ENCODE measurements at places on chromosomes 11 and 22.

- DNase-seq = no peak
These were observed 973.6 kb upstream of the TENM4 start for GRCh38 chr11:80414181-80415165.

DNA sequence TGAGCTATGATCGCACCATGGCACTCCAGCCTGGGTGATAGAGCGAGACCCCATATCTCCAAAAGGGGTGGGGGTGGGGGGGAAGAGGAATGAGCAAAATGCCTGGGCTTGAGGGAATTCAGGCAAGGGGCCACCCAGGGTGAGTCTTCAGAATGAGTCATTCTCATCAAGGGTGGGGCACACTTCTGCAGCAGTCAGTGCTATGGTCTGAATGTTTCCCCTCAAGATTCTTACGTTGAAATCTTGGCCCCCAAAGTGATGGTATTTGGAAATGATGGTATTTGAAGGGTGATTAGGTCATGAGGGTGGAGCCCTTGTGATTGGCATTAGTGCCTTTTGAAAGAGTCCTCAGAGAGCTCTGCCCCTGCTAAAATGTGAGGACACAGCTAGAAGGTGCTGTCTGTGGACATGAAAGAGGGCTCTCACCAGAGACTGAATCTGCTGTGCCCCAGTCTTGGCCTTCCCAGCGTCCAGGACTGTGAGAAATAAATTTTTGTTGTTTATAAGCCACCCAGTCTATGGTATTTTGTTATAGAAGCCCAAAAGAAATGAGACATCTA lies 86.4 kb upstream of the THY1 start:
- no peak for DNase-seq

GRCh38 chr22:27107386-27107785 lies 450.0 kb downstream of the MIAT start:
- DNase-seq = no peak

DNA sequence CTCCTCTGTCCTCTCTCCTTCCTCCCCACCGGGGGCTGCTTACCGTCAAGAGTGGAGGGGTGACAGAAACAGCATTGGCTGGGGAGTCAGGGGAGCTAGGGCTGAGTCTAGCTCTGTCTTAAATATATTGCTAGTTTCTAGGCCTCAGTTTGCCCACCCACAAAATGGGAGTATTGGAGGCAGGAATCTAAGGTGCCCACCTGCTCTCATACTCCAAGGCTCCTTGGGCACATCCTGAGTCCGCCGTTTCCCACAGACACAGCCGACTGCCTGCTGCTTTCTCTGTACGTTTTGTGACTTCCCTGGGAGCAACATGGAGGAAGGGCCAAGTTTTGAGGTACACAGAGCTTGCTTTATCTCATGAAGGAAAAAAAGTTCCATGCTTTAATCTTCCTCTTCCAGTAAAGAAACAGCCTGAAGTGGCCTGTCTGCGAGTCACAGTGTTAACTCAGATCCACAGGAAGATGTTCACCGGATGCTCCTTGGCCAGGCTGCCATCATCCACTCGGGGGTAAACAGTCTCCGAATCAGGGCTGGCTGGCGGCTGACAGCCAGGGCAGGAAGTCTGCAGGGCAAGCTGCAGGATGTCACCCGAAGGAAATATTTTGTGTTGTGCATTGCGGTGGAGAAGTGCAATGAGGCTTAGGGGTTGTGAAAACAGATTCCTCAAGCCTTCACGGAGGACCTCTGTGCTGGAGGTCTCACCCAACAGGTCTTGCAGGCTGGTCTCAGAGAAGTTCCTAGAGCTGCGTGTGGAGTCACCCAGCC lies 11.0 kb upstream of the CERK start:
- peak; percentile 67 for DNase-seq

DNA sequence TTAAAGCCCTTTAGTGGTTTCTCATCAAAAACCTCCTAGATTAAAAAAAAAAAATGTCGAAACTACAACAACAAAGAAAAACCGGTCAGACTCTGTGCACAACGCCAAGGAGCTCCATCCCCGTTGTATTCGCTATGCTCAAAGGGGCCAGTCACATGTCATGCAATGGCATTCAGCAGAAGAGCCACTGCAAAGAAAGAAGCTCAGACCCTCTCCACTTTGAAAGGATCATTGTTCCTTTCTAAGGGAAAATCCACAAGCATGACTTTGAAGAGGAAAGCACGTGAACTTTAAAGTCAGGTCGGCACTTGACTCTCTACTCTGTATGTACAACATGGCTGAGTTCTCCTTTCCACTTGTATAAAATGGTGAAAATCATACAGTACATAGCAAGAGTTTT lies 655.6 kb downstream of the ETS1 start:
- DNase-seq = no peak

GRCh38 chr11:71385091-71385490 lies 63.1 kb downstream of the DHCR7 start:
- no peak for DNase-seq
